Cortex of kidney (tissue), 1 donor: ENCODE measurements at places on chromosomes 5 and 9.

- DNase-seq, result no peak
Observed at GRCh38 chr9:100070104-100071041, 28.4 kb downstream of the ERP44 start.

GRCh38 chr5:74623748-74624408, 16.6 kb downstream of the ENC1 start:
- DNase-seq, result no peak

DNA sequence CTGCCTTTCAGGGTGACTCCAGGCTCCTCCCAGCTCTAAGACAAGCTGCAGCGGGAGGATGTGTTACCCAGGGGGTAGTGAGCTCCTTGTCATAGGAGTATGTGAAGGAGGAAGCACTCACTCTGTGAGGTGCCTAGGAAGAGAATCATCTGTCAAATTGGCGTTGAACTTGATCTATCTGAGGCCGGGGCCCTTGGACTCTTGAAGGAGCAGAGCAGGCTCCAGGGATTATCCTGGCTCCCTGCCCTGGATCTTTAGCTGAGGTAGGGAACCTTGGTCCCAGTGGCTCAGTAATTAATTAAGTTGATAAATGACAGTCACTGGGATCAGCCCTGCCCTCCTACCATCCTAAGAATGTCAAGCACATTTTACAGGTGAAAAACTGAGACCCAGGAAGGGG, 15.5 kb downstream of the ADGRD2 start:
- no peak for DNase-seq

DNA sequence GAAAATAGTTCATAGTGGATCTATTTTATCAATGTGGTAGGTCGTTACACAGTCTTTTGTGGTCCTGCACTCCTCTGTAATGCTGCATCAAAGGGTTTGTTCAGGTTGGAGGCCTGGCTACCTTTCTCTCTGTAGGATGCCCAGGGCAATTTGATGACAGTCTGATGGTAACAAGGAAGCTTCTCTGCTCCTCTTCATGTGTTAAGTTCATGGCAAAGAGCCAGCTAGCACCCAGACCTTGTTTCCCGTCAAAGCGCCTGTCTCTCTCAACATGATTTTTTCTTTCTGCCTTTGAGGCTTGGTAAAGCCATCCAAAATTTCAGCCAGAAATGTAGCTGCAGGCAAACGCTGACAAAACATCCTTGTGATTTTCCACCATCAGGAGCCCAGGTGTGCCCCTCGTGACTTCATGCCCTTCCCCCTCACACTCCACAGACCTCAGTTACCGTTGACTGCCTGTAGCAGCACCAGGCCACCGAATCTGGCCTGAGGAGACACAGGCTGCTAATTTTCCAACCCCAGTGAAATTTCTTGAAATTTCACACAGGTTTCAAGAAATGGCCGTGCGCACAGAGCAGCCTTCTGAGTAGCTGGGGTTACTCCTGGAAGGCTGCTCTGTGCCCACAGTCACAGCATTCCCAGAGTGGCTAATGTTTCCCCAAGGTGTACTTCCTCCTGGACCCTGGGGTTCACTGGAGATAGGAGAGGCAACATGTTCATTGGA, 292.7 kb downstream of the CWC27 start:
- no peak for DNase-seq

GRCh38 chr5:102807878-102808502, 52.9 kb downstream of the PAM start:
- DNase-seq, result no peak

GRCh38 chr5:174616036-174616435, 108.3 kb upstream of the MSX2 start:
- DNase-seq, result no peak

GRCh38 chr5:130923543-130924124, 241.4 kb downstream of the HINT1 start:
- DNase-seq, result no peak

DNA sequence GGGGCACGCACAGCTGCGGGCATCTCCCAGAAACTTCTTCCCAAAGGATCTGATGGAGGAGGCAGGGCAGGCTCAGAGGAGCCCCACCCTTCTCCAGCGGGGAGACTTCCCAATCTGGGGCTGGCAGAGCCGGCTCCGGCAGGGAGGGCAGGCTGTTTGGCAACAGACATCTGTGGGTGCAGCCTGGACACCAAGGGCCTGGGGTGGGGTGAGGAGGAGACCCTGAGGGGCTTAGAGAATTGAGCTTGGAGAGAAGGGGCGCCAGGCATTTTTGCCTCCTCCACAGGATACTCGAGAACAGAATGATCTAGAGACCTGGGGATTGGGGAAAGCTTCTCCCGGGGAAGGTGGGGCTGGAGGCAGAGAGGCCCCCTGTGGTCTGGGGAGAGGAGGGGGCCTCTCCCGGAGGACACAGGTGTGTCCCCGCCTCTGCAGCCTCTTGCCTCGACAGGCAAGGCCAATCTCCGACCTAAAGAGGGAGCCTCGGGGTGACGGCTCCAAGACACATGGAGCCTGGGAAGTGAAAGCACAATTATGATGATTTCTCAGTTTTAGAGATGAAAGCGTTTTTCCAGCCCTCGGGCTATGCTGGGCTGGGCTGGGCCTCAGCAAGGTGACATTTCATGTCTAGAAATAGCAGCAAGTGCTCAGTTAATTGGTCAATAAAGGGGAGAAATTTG, 8.4 kb downstream of the LHX3 start:
- DNase-seq, result no peak

DNA sequence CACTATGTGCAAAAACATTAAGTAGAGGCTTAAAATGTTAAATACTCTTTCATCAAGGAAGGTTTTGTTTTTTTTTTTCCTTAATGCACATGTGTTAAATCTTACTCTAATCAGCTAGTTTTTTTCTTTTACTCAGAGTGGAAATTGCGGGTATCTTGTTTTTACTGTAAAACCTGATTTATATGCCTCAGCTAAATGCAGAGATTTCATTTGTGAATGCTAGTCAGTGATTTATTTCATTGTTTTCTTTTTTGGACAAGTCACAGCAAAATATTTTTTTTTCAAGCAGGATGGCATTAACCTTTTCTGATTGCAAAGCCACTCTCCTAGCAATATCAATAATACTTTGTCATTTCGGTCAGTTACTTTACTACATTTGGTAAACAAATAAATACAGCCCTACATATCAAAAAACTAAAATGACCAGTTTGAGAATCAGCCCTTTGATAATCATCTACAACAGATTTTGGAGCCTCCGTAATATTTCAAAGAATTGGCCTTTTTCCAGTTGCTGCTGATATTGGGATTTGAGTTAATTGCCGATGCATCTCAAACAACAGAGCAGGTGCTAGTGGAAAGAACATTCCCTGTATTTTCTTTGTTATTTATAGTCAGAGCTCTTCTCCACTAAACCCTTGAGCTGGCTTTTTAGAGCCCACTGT, 579.2 kb upstream of the ZNF608 start:
- no peak for DNase-seq

DNA sequence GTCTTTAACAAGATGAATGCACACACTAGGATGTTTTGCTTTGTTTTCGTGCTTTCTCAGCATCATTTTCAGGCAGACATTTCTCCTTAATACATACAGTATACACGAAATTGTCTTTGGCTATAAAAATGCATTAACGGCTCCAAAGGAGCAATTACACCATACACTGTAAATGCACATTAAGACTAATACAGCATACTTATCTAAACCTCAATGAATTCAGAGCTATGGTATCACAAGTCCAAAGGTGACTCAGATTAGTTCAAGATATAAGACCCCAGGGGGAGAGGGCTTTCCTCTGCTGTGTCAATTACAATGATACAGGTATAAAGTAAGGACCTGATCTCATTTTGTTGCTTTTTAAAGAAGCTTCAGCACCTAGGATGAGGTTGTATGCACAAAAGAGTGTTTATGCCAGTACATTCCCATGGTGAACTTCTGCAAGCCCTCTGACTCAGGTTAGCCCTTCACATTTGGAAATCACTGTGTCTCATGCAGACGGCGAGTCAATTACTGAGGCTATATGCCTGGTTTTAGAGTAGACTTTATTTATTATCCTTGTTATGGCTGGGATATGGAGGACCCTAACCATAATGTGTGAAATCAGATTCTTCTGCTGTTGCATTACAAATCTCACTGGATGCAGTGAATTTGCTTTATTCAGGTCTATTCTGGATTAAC, 233.3 kb downstream of the ZNF608 start:
- no peak for DNase-seq

- DNase-seq, result no peak
Observed at GRCh38 chr9:137786511-137786920, 91.1 kb upstream of the CACNA1B start.

DNA sequence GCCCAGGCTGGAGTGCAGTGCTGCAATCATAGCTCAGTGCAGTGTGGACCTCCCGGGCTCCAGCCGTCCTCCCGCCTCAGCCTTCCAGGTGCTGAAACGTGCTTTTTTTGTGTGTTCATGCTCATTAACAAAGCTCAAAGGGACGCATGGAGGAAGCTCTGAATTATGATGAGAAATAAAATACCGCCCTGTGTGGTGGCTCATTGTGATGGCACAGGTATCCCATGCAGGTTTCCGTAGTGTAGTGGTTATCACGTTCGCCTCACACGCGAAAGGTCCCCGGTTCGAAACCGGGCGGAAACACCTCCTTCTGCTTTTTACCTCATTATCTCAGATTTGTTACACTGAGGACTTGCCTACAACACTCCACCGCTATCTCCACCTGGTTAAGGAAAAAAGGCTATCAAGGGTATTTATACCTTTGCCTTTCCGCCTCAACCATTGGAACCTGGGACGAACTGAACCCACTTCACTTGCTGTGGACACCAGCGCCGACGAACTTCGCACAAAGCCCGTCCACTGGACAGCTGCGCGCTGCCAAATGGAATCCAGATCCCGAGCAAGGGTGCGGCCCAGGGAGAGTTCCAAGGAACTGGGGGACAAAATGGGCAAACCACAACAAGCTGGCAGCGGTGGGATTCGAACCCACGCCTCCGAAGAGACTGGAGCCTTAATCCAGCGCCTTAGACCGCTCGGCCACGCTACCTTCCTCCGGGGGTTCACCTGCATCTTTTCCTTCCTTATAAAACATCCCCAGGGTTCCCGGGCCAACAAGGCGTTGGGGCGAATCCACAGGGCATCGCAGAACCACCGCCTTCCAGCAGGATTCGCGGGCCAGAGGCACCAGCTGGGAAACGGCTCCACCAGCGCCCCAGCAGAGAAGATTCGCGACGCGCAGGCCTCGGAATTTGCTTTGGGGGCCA, 26.3 kb downstream of the OR2V2 start:
- no peak for DNase-seq

DNA sequence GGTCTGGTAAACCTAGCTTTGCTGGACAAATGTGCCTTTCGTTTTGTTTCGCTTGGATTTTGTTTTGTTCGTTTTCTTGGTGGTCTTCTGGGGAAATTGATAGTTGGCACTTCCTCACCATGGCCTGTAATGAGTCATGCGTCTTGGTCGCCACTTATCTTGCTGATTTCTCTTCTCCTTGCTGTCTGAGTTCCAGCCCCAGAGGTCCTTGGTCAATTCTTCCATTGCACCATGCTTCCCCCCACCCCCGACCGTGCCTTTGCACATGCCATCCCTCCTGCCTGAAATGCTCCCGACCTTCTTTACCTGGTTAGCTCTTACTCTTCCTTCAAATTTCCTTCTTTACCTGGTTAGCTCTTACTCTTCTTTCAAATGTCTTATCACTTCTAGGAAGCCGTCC, 168.7 kb upstream of the MSX2 start:
- no peak for DNase-seq

GRCh38 chr9:71685394-71685793, 82.9 kb downstream of the CEMIP2 start:
- no peak for DNase-seq

- DNase-seq, result no peak
Observed at GRCh38 chr9:78035383-78035993, 3.9 kb upstream of the GNAQ start.

DNA sequence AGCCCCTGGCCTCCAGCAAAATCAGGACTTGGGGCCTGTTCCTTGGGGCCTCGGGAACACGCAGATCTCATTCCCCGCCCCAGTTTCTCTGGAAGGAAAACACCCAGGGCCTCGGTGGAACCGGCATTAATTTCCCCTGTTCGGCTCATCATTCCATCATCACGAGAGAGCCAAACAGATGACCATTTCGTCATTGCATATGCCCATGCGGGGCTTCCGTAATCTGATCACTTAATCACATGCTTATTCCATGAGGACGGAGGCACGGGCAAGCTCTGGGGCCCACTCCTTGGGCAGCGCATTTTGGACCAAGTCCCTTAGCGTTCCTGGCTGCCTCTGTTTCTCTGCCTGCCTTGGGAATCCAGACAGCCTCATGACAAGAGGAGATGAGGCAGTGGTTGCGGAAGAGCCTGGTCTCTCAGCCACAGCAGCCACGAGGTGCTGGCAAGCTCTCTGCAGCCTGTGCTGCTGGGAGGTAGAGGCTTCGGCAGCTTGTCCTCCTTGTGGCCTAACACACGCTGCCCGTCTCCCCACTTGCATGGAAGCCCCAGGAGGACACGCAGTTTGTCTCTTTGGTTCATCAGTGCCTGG, 65.0 kb upstream of the IER5L start:
- DNase-seq, result no peak

DNA sequence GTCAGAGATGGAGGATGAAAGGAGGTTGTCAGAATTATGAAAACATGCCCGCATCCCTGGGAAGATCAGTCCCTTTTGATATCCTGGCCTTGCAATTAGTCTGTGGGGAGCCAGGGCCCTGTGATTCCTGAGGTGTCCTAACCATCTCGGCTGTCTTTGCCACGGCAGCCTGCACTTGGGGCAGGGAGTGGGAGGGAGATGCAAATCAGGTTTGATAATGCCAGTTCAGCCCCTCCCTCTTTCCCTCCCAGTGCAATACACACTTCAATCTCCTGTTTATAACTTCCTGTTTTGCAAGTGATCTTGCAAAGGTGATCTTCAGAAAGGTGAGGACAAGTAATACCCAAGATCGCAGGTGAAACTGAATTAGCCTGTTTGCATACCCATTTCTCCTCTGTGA, 114.0 kb upstream of the ALDH1B1 start:
- DNase-seq, result no peak

DNA sequence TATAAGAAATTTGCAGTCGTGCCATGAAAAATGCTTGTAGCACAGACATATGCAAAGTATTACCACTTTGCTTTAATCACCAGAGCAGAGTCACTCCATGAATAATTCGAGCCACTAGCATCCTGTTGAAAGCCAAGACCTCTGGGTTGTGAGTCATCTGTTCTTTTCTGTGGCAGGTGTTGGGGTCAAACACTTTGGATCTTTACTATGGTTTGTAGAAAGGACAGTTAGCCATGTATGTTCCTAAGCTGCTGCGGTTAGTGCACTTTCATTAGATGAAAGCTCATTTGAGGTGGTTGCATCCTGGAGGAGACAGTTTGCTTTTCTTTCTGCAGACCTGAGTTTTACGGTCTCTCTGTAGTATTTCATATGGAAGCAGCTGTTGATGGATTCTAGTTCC, 223.7 kb downstream of the DMRT2 start:
- DNase-seq, result no peak

GRCh38 chr9:122144836-122145591, 14.6 kb downstream of the NDUFA8 start:
- DNase-seq, result no peak

GRCh38 chr5:122730456-122730855, 44.4 kb upstream of the SNX2 start:
- no peak for DNase-seq

DNA sequence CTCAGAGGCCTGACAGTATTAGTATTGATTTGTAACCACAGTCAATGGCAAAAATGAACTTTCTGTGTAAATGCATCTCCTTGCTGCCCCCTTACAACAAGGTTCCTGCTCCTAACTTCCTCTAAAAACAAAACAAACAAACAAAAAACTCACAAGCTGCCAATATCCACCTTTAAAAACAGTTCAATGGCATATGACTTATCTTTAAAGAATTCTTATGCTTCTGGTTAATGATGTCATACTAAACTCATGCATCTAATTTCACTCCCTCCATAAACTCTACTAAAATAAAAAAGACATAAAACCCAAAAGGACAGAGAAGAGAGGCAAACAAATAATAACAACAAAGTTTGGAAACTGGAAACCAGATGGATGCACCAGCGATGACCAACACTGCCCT, 9.0 kb upstream of the OR1N1 start:
- DNase-seq, result no peak
